ENCODE measurements at places on chromosomes 16 and 17. TPM values are rescaled to one million over a fixed set of nuclear protein-coding genes. Genes with fewer than 3 reads are reported as not detected.

DNA sequence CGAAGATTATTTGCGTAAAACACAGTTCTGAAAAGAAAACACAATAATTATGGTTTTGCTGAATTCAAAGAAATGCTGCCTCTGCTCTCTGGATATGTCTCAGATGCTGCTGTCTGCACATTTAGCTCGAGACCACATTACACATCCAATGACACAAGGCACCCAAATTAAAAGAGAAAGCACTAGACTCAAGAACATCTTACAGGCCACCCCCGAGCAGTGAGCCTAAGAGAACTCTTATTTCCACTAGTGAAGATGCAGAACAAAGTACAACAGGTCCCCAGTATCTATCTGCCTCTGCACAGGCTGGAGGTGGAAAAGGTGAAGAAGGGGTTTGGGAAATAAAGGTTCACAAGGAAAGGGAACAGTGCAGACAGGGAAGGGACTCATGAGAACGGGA, 33.5 kb downstream of the GRB2 start:
- DNase-seq = no peak

The TM4SF5 gene
- total RNA-seq = not detected

GRCh38 chr17:34424814-34425491, 61.9 kb upstream of the CCL1 start:
- no peak for DNase-seq

- DNase-seq = no peak
These were observed 539.4 kb downstream of the MAF start for GRCh38 chr16:79061181-79061580.

GRCh38 chr17:9350080-9350479, 225.5 kb downstream of the STX8 start:
- DNase-seq = peak; percentile 87

The CYB5B gene
- 112 TPM for total RNA-seq

DNA sequence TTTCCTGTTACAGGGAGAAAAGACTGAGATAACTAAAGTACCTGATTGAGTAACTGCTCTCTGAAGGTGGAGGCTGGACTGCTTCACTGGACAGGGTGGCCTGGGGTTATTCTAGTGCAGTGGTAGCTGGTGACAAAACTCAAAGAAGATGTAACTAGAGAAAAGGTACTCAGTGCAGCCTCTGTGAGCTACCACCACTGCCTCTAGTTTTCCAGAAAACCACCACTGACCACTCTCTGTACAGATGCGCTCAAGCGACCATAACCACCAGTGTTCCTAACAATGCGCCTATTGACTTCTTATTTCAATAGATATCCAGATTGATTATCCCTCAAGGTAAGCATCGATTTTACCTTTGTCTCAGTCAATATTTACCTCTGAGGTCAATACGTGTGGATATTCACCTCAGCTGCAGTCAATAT, 492.2 kb downstream of the WWOX start:
- no peak for DNase-seq

DNA sequence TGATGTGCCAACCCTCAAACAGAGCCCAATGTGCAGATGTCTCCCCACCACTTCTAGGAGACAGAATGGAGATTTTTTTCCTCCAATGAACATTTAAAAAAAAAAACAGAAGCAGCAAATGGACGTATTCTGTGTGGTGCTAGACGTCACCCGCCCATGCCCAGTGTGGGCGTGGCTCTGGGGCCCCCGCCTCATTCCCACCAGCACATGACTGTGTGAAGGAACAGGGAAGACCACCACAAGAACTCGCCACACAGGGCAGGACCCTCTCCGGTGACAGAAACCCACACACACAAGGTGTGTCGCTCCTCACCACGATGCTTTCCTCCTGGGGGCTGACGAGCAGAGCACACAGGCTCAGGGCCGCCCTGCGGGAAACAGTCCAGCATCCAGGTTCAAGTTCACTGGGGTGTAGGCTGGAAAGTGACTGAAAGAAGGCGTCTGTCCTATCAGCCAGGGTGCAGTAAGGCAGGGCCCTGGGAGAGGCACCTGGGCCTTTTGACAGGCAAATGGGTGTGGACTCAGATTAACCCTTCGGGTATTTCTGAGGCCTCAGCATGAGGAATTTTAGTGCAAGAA, 53.5 kb downstream of the KLHDC4 start:
- DNase-seq = no peak

The CSF3 gene
- not detected for total RNA-seq

DNA sequence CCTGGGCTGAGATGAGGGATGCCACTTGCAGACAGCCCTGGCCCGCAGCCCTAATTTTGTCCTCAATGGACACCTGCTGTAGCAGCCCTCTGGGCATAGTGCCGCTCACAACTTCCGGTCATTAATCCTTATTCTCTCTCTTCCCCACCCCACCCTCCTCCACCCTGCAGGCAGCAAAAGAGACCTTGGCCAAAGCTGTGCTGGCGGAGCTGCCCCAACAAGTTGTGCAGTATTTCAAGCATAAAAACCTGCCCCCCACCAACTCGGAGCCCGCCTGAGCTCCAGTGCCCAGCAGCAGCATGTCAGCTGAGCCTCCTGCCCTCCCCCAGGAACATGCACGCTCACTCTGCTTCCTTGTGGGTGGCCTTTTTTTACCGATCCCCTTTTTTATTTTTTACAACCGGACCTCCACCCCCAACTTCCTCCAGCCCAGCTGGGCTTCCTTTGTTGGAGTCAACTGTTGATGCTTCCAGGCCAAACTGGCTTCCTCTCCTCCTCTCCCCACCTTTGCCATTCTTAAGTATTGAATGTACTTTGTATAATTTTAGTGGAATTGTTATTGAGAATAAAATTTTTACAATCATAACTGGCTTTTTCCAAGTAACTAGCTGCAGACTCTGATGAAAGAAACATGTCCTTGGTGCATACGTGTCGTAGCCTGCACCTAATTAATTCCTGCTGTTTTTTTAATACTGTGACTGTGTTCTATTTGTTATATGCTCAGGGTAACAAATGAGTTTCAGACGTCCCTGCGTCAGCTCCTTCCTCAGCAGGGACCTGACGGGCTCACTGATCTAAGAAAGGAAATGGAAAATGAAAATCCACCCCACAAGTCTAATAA, 38.2 kb downstream of the PSME3IP1 start:
- no peak for DNase-seq

The RAB37 gene
- 0.11 TPM for total RNA-seq

The OMG gene
- not detected for total RNA-seq

DNA sequence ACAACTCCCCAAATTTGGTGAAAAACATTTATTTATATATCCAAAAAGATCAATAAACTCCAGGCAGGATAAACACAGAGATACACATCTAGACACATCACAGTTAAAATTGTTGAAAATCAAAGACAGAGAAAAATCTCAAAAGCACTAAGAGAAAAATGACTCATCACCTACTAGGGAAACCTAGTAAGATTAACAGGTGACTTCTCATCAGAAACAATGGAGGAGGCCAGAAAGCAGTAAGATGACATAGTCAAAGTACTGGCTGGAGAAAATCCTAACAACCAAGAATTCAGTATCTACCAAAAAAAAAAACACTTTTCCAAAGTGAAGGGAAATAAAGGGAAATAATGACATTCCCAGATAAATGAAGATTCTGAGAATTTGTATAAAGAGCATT, 33.8 kb downstream of the ULK2 start:
- DNase-seq = no peak

The MMP28 gene
- total RNA-seq = 0.13 TPM

GRCh38 chr16:1941162-1942046, 1.6 kb downstream of the MSRB1 start:
- DNase-seq = peak; percentile 83

- peak; percentile 71 for DNase-seq
These were observed 134.8 kb downstream of the HS3ST2 start for GRCh38 chr16:22948603-22949368.

- DNase-seq = no peak
These were observed 355.4 kb downstream of the CA10 start for GRCh38 chr17:51803161-51803560.

GRCh38 chr16:85562093-85562786, 50.9 kb upstream of the GSE1 start:
- DNase-seq = no peak

The SHISA6 gene
- not detected for total RNA-seq

The AXIN2 gene
- total RNA-seq = 1.8 TPM

GRCh38 chr16:56357765-56358322, 67.5 kb downstream of the AMFR start:
- DNase-seq = no peak

The TP53TG3D gene
- 1.1 TPM for total RNA-seq

The C16orf82 gene
- total RNA-seq = not detected

DNA sequence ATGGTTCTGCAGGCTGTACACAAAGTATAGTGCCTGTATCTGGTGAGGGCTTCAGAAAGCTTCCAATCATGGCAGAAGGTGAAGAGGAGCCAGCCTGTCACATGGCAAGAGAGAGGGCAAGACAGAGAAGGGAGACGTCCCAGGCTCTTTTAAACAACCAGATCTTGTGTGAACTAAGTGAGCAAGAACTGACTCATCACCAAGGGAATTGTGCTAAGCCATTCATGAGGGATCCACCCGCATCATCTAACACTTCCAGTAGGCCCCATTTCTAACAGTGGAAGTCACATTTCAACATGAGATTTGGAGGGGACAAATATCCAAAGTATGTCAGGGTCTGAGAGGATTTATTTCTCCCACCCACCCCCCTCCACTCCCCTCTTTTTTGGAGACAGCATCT, 56.2 kb upstream of the ELAC2 start:
- peak; percentile 74 for DNase-seq

The NLE1 gene
- total RNA-seq = 42.9 TPM

The KRT14 gene
- not detected for total RNA-seq

The STAT5A gene
- 1.7 TPM for total RNA-seq

The TMEM235 gene
- not detected for total RNA-seq

DNA sequence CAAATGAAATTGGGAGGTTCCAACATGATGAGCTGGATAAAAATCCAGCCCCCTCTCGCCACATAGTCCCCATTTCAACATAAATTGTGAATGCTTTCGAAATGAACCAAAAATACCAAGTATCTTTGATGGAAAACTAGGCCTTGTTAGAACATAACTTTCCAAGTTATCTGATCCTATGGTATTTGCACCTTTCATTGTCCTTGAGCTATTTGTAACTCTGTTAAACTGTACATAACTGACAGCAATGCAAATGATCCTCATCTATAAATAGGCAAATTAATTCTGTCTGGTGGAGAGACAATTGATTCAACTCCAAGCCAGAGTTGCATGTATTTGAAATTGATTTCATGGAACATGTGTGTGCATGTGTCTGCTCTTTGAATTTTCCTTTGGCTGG, 18.2 kb downstream of the CMTM4 start:
- no peak for DNase-seq

GRCh38 chr17:57809879-57810278, 40.0 kb downstream of the MRPS23 start:
- no peak for DNase-seq

Data from HT1080 (cell line).